ENCODE measurements at places on chromosomes 11 and 22. TPM values are rescaled to one million over a fixed set of nuclear protein-coding genes. Genes with fewer than 3 reads are reported as not detected.
A peak's percentile ranks its signal among the peaks of the same experiment; 100 is the strongest.

- H3K27ac ChIP-seq: no peak overlapping the region
- no peaks in the 10 kb centered on the region for H3K27me3 ChIP-seq
- H3K4me3 ChIP-seq: no peak overlapping the region
- H3K4me1 ChIP-seq: no peaks in the 10 kb centered on the region
- DNase-seq: no peak
These were observed 4.5 kb downstream of the ZMAT5 start for GRCh38 chr22:29762263-29762662.

The CBLIF gene
- total RNA-seq: not detected

The CDCA5 gene
- total RNA-seq: 17.5 TPM

The FOLR3 gene
- total RNA-seq: 4.3 TPM

The LINC01488 gene
- not detected for total RNA-seq

DNA sequence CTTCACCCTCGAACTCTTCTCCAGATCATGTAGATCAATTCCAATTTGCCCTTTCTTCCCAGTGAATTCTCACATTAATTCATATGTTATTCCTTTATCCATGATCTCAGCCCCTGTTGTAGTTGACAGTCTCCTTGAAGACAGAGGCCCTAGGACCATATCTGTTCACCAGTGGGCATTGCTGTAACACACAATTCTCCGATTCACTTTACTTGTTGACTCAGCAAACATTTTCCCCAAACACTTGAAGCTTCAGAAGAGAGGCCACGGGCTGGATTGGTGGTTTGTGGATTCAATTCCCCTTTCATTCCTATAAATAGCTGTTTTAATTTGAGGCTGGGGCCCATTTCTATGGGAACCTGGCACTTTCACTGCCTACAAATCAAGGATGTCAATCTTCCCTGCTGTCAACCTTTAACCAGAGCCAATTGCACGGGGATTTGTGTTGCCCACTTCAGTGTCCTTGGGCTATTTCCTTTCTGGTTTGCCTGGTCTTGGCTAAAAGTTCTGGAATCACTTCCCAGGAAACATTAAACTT is 393.0 kb upstream of the KIRREL3 start:
- no peaks in the 10 kb centered on the region for H3K4me1 ChIP-seq
- no peak overlapping the region for H3K4me3 ChIP-seq
- H3K27ac ChIP-seq: no peak overlapping the region
- no peaks in the 10 kb centered on the region for H3K27me3 ChIP-seq
- no peaks in the 10 kb centered on the region for H3K36me3 ChIP-seq

The CENPM gene
- 5.7 TPM for total RNA-seq

The KMT2A gene
- total RNA-seq: 19.1 TPM

The TRIM51 gene
- total RNA-seq: not detected

DNA sequence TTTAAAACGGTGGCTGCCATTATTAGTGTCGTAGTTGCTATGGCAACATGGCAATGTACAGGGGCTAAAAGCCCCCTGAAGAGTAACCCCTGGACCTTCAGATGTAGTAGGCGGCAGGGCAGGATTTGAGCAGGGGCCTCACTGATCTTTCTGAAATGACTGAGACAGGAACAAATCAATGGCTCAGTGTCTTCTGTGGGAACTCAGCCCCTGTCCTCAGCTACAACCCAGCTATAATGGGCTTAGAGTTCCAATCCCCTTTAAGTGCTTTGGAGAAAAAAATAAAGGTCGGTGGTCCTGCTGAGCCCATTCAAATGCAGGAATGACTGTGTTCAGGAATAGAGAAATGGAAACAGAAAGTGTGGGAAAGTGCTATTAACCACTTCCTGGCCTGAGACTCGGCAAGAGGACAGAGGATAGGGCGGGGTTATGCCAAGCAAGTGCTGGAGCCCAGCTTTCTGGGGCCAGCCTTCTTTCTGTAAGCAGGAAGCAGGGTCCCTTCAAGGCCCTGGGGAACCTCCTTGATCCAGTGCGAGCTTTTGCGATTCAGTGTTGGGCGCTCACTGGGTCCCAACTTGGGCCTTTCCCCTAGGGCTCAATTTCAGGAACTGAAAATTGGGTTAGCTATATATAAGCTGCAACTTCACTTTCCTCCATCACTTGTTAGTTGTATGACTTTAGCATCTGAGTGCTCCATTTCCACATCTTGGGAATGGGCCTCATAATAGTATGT is 6.1 kb upstream of the CD82 start:
- no peaks in the 10 kb centered on the region for H3K27me3 ChIP-seq
- no peaks in the 10 kb centered on the region for H3K36me3 ChIP-seq
- H3K4me1 ChIP-seq: peaks cover 11% of the 10 kb centered on the region
- no peak overlapping the region for H3K4me3 ChIP-seq
- DNase-seq: no peak
- H3K27ac ChIP-seq: no peak overlapping the region

The LMO1 gene
- total RNA-seq: not detected

The OR51T1 gene
- total RNA-seq: not detected

The KRTAP5-2 gene
- total RNA-seq: not detected

The SIPA1 gene
- 16.6 TPM for total RNA-seq

The OR52E8 gene
- total RNA-seq: not detected

DNA sequence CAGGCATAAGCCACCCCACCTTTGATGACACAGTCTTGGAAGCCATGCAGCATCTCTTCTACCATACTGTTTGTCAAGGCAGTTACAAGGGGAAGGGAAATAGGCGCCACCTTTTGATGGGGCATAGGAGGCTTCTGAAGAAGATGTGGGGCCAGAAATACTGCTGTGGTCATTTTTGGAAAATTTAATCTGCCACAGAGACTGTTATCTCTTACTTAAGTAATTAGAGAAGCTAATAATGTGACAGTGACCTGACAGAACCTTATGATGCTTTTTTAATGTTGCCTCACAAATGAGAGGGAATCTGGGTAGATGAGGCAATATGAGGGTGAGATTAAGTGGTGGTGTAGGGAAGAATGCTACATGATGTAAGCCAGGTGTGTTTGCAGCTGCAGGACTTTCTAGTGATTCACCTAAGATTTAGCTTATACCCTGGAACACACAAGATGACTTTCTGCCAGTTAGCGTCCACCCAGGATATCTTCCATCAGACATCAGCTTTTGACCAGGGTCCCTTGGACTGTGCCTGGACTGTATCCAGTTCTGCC is 34.3 kb upstream of the ADORA2A start:
- peaks cover 34% of the 10 kb centered on the region for H3K4me1 ChIP-seq
- H3K27ac ChIP-seq: 0 out of 2 replicates have a peak overlapping the region, but pooled peaks have one; percentile 59
- H3K36me3 ChIP-seq: peaks cover 19% of the 10 kb centered on the region
- no peaks in the 10 kb centered on the region for H3K27me3 ChIP-seq

The SLC22A8 gene
- not detected for total RNA-seq

GRCh38 chr11:132028380-132029240 is 658.2 kb downstream of the NTM start:
- H3K4me1 ChIP-seq: peaks cover 27% of the 10 kb centered on the region
- H3K4me3 ChIP-seq: no peak overlapping the region
- H3K27me3 ChIP-seq: no peaks in the 10 kb centered on the region
- DNase-seq: peak; percentile 63
- no peak overlapping the region for H3K27ac ChIP-seq
- no peaks in the 10 kb centered on the region for H3K36me3 ChIP-seq

DNA sequence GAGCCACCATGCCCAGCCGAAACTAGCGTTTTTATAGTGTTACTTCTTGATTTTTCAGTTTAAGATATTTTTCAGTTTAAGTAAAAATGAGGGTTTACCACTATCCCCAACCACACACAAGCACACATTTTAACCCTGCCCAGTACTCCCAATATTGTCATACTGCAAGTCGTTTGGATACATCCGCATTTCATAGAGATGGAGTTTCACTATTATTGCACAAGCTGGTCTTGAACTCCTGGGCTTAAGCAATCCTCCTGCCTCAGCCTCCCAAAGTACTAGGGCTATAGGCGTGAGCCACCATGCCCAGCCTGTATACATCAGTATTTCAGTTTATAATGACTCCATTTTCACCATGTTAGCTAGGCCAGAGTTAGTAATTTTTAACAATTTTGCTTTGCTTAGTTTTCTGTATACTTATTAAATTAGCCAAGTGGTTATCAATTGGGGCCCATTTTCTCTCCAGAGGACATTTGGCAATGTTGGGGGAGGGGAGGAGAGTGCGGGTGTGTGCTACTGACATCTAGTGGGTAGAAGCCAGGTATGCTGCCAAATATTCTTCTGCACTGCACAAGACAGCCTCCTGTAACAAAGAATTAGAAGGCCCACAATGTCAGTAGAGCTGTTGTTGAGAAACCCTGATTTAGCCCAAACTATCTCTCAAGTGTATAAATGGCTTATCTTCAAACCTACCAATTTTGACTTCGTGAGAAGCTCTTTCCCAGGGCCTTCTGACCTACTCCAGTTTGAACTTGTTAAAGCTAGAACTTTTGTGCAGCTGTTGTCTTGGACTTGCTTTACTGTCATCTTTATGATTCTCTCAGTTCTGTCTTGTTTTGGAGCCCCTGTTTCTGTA is 7.3 kb downstream of the USP47 start:
- no peaks in the 10 kb centered on the region for H3K27me3 ChIP-seq
- H3K4me1 ChIP-seq: peaks cover 61% of the 10 kb centered on the region
- H3K36me3 ChIP-seq: no peaks in the 10 kb centered on the region
